ENCODE measurements at places on chromosomes 11 and 22.

DNA sequence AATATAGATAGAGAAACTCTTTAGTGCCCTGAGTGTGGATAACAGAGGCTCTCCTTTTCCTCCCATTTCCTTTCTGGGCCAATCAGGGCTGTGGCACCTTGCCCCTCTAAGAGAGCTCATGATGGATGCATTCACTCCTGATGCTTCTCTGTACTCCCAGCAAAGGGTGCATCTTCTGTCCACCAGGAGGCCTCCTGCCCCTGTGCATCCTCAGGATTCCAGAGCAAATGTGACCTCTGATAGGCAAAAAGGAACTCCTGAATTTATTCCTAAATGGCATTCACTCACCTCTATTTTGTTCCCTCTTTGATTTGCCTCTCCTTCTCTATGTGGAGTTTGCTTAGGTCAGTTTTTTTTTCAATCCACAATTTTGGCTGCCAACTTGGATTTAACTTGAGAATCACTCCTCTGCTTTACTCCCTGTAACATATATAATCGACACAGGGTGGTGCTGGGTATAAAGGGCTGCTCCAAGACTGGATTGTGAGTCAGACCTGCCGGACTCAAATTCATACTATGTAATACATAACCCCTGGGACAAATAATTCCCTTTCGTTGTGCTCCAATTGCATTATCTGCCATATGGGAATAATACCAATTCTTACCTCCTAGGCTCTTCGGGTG is 1.1 kb upstream of the MRGPRX4 start:
- DNase-seq = no peak

DNA sequence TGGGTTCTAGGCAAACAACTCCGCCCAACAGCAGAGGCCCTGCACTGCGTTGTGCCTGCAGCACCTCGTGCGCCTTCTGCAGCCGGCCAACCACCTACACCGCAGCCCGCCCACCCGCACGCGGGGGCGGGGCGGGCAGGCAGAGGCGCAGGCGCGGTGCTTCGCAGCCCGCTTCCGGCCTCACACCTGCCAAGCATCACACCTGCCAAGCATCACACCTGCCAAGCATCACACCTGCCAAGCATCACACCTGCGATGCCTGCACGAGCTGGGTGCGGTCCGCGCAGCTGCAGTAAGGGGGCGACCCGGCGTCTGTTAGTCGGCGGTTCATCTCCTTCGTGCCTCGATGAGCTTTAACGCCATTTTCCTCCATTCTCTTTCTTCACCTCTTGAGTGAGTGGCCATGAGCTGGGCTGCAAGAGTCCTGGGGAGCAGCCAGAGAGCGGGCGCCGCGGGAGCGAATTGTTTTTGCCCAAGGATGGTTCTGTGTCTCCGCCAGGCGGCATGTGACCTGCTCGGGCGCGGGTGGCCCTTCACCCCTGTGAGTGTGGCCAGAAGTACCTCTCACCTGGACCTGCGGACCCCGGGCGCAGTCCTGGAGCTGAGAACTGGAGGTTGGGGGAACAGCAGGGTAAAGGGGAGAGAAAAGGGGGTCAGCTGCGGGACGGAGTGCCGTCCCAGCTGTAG is at the start of gene LDHAL6A:
Gene LDHAL6A (plus strand): TSS at position 171 of the 687 bp plus-strand sequence. CDS start 825 bp downstream, outside the sequence.
- no peak for DNase-seq

GRCh38 chr11:70954471-70954870 is 297.9 kb downstream of the SHANK2 start:
- no peak for DNase-seq

DNA sequence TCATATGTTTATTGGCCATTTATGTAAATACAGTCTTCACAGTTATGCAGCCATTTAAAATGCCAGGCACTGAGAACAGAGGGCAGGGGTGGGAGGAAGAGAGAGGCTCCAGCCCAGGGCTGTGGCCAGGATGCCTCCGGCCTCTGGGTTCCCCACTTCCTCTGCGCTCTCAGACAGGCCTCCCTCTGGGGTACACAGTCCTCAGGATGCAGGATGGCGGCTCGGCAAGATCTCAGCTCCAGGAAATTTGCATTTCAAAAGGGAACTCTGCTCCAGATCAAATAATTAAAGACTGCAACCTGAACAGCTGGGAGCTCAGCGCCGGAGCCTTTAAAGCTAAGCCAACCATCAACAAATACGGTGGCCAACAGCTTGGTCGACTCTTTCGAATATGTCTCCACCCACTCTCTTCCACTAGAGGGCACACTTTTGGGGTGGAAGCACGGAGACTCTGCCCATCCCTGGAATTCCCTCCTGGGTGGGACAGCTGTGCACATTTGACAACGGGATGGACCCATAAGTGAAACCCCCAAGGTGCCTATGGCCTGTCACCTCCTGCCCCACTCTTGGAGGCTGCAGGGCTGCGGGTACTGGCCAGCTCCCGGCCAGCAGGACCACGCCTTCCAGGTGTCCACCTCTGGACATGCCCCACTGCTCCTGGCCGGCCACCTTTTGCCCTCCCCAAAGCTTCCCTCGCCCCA is 1044.7 kb downstream of the BRD1 start:
- peak; percentile 3 for DNase-seq

DNA sequence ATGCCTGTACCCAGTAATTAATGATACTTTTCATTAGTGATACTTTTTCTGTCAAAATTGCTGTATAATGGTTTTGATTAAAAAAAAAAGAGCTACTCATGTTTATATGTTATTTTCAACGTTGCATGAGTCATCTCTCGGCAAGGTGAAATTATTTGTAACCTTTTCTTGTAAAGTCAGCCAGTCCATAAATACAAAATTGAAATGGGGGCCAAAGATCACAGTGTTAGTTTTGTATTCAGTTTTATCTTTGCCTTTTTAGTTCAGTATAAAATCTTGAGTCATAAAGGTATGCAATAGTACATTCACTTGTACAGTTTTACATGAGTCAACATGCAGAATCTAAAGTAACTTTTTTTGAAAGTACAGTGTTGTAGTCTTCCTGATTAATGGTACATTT is 4.3 kb downstream of the ARHGEF12 start:
- DNase-seq = no peak

DNA sequence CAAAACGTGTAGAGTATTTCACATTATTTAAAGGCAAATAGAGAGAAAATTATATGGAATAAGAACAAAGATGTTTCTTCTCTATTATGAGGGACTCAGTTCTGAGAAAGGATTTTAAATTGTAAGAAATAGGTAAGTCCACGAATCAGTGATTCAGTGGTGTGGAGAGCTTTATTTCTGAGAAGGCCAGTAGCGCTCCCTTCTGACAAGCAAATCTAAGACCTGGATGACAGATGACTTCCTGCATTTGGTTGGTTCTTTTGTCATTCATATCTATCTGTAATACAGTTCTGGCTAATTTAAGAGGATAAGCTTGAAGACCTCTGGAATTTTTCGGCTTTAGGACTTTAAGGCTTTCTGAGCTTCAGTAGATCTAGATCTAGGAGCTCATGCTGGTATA is 7.0 kb downstream of the CD3E start:
- DNase-seq = no peak

GRCh38 chr11:134063124-134063495 is 5.8 kb upstream of the JAM3 start:
- no peak for DNase-seq

GRCh38 chr11:119051440-119052162 is 5.4 kb downstream of the HYOU1 start:
- DNase-seq = peak; percentile 19
